ENCODE measurements at places on chromosomes 5 and 9.

DNA sequence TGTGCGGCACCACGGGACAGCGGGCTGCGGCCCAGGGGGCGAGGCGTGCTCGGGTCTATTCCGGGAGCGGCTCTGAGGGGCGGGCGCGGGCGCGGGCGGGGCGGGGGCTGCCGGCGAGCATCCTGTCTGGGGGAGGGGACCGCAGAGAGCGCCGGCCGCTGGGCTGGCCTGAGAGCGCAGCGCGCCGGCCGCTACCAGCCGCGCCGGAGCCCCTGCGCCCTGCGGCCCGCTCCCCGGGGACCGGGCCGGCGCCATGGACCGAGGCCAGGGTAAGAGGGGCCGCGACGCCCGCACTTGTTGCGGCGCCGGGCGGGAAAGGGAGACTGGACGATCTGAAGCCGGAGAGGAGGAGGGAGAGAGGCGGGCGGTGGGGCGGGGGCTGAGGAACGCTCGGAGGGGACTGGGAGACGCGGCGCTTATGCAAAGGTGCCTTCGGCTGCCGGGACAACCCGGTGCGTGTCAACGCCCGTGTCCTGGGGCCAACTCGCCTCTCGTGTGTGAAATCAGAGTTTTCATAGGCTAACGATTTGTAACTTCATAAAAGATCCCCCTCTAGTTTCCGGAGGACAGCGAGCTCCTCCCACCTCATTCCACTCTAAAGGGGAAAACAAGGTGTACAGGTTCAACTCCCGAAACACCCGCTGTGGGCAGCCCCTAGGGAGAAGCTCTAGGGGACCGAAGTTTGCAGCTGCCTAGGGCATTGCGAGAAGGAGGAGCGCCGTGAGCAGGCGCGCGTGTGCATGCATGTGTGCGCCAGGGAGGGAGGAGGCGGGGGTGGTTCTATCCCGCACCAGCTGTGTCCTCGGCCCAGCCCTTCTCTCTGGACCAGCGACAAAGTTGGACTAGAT is at the start of gene AFAP1L1:
TSS of gene AFAP1L1 (plus strand) at position 144 of the 848 bp plus-strand sequence. CDS start at position 254, 110 bp downstream.
- no peak for DNase-seq

- peak; percentile 85 for DNase-seq
Measured at GRCh38 chr9:130940693-130941576, 1.9 kb upstream of the FIBCD1 start.

DNA sequence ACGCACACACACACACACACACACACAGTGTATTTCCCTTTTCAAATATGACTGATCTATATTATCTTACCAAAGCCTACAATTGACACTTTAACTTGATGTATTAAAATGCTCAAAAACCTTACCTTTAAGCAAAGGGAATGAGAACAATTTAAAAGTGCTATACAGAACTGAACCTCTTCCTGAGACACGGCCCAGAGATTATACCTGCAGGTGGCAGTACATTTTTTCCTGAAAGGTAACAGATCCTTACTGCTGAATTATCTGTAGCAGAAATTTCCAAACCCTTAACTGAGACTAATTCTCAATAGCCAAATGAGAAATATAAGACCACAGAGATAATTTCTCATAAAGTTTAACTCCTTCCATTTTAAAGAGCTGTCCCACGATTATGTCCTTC is 91.1 kb downstream of the MYO10 start:
- DNase-seq = no peak

DNA sequence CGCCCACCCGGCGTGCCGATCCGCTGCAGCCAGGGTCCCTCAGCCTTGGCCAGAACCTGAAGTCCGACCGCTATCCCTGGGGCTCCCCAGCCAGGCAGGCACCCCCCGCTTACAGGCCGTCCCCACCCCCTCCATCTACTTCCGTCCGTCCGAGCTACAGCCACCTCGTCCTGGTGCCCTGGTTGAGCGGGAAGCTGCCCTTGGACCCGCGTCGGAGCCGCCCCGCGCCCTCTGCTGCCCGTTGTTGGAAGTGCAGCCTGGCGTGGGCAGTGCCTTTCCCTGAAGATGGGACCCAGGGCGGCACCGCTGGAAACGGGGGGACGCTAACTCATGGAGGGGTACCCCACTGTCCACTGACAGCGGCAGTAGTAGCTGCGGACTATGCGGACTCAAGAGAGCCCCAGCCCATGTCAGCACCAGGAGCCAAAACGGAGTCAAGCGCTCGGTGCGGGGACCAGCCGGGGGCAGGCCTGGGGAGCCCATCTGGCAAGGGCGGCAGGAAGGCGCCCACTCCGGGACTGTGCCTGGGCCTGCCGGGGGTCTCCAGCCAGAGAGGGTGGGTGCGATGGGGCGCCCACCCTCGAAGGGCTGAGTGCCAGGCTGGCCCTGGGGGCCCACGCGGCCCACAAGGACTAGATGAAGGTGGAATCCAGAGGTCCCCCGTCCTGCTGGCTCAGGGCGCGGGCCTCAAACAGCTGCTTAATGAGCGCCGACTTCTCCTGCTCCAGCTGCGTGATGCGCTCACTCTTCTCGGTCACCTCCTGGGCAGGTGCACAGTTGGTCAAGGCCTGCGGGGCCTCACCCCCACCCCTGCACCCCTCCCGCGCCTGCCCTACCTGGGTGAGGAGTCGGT is 6.1 kb downstream of the SAPCD2 start:
- no peak for DNase-seq

DNA sequence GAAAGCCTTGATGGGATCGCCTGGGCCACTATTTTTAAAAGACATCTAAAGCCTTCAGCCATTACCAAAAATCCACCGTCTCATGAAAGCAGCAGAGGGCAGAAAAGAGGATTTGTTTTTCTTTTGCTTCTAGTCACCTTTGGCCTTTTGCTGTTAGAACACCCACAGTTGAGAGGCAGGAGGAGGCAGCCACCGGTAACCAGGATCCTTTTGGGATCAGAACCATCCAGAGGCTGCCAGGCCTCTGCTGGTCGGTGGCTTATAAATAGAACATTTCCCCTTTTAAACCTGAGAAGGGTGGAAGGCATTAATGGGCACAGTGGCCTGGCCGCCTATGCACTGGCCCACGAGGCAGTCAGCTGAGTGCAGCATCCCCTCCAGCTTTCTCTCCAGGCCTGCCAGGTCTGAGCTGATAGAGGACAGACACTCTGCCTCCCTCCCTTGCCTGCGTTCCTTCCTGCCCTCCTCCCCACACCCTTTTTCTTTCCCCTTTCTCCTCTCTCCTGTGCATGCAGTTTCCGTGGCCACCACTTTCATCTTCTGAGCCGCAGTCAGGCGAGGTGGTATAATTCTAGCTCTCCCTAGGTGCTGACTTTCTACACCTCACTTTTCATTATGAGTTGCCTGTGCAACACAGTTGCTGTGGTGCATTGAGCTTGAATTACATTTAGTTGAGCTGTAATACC is 253.4 kb downstream of the ARHGAP26 start:
- DNase-seq = no peak

- no peak for DNase-seq
Measured at GRCh38 chr5:155651-156410, 35.5 kb upstream of the LRRC14B start.

GRCh38 chr9:135067096-135067710 is 20.3 kb upstream of the OLFM1 start:
- DNase-seq = no peak

DNA sequence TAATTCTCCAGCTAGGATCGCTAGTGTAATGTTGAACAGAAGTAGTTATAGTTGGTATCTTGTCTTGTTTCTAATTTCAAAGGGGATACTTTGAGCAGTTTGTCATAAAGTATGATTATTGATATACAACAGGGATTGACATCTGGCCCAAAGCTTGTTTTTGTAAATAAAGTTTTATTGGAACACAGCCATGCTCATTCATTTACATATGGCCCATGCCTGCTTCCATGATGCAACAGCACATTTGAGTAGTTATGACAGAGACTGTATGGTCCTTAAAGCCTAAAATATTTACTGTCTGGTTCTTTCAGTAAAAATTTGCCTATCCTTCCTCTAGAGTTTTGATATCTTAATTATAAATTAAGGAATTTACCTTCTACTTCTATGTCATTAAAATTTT is 69.8 kb downstream of the RPS6 start:
- no peak for DNase-seq

DNA sequence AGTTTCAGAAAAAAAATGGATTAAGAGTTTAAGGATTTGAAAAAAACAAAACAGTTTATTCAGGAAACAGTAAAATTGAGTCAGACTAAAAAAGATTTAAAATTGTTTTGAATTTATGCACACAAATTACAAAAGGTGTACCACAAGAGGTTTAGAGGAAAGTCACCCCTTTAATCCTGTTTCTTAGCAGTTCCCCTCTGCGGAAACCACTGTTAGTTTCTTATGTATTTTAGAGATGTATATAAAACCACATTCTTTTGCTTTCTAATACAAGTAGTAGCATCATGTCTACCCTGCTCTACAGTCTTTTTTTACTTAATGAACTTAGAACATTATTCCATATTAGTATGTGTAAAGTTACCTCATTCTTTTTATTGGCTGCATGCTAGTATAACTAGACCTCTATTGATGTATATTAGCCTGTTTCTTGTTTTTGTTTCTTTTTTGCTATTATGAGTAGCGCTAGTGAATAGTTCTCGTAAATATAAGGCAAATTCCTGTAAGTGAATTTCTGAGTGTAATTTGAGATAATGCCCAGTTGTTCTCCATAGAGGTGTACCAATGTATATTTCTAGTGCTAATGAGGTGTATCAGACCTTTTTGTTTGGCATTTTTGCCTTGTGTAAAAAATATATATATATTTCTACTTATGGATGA is 20.0 kb downstream of the GPBP1 start:
- DNase-seq = no peak

DNA sequence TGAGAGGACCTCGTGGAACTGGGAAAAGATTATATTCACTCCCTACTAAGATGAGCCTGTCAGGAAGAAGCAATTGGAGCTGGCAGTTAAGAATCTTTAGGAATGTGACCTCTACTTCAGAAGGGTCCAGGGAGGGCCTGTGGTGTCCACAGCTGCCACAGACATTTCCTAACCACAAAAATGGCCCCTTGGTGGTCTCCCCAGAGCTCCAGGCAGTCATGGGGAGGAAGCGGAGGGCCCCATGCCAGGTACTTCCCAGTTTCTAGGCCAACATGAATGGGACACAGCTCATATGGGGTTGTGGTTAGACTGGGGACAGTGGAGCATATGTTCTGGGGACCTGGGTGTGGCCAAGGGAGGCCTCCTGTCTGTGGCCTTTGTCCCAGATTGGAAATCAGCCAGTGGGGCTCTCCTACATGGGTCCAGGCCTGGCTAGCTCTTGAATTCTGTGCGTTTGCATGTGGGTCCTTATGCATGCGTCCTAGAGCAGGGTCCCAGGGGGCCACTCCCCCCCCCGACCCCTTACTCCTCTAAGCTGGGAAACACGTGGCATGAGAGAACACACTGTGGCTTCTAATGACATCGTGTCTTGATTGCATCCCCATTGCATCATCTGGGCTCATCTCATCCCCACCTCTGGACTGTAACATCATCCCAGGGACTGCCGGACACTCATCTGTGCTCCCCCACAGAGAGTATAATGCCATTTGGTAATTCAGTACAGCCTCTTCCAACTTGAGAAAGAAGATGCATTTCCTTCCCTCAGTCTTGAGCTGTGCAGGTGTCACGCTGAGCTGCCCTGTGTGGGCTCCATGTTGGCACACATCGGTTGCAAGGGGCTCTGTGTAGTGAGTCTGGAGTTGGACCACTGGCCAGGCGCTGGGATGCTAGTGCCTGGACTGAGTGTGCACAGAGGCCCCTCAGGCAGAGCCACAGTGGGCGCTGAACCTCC is 31.3 kb downstream of the IRF1 start:
- no peak for DNase-seq

- no peak for DNase-seq
Measured at GRCh38 chr9:16262477-16263261, 607.8 kb downstream of the BNC2 start.

GRCh38 chr5:1055896-1056610 is 47.5 kb downstream of the NKD2 start:
- DNase-seq = no peak

GRCh38 chr9:98191671-98192502 is 550 bp downstream of the CORO2A start:
- DNase-seq = peak; percentile 70

DNA sequence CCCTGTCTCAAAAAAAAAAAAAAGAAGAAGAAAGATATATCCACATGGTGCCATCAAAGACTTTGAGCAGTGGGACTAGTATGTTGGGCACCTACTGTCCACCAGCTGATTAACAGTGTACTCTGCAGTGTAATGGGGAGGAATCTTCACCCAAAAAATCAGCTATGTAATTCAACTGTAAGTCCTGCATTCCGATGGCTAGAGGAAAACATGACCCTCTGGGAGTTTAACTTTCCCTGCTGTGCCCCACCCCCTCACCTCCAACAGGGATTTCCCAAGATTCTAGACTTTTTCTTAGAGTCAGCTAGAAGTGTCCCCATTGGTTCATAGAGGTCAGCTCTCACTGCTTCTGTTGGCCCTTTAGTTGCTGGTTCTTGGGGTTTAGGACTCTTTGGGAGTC is 221.2 kb upstream of the CLINT1 start:
- DNase-seq = no peak

- no peak for DNase-seq
Measured at GRCh38 chr9:125822902-125823301, 75.7 kb downstream of the PBX3 start.

DNA sequence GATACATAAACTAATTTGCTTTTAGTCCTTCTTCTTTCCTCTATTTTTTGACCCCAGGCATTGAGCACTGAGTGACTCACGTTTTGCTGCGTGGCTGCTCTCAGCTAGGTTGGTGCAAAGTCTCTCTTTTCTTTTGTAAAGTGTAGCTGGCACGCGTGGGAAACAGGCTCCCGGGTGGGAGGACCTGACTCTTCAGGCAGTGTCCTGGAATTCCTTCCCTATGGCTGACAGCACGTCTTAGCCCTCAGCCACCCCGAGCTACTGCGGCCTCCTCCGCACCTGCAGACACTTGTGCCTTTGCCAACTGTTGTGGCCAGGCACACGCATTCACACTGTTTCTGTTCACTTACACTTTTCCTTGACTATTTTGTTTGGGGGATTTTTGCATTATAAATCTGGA is 877 bp upstream of the SCGB3A1 start:
- no peak for DNase-seq

DNA sequence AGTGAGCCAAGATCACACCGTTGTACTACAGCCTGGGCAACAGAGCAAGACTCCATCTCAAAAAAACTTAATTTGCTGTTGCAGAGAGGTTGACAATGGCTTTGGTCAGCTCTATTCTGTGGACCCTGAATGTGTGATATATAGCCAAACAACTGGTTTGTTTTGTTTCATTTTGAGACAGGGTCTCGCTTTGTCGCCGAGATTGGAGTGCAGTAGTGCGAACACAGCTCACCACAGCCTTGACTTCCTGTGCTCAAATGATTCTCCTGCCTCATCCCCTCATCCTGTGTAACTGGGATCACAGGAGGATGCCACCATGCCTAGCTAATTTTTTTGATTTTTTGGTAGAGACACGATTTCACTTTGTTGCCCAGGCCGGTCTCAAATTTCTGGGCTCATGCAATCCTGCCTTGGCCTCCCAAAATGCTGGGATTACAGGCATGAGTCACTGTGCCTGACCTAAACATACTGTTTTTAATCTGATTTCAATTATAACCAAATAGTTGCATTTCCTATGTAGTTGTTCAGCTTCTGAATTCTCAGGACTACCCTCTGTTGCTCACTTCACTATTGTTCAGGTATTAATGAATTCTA is 9.8 kb downstream of the RNF183 start:
- DNase-seq = no peak

- no peak for DNase-seq
Measured at GRCh38 chr9:111050819-111051218, 12.5 kb upstream of the LPAR1 start.

- DNase-seq = no peak
Measured at GRCh38 chr9:130824643-130825350, 10.3 kb upstream of the ABL1 start.

- DNase-seq = no peak
Measured at GRCh38 chr9:99822109-99822805, 572 bp downstream of the NR4A3 start.

- no peak for DNase-seq
Measured at GRCh38 chr9:89352874-89353649, 34.8 kb downstream of the SECISBP2 start.

All from H1 (cell line).